ENCODE measurements at places on chromosomes 13 and 19.

DNA sequence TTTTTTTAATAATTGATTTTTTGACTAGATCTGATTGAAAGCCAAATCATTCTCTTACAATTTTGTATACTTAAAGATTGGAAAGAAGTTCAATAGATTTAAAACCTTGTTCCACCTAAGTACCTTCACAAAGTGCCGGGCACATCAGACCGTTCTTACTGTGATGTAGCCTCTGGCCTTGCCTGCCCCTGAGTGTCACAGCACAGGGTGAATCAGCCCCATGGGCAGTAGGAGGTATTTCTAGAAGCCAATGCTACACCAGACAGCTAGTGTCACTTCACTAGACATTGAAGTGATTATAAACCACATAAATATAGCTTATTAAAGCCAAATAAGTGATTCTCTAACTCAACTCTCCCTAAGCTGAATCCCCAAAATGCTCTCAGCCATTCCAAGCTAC lies 131.3 kb downstream of the LACC1 start:
- DNase-seq: no peak

DNA sequence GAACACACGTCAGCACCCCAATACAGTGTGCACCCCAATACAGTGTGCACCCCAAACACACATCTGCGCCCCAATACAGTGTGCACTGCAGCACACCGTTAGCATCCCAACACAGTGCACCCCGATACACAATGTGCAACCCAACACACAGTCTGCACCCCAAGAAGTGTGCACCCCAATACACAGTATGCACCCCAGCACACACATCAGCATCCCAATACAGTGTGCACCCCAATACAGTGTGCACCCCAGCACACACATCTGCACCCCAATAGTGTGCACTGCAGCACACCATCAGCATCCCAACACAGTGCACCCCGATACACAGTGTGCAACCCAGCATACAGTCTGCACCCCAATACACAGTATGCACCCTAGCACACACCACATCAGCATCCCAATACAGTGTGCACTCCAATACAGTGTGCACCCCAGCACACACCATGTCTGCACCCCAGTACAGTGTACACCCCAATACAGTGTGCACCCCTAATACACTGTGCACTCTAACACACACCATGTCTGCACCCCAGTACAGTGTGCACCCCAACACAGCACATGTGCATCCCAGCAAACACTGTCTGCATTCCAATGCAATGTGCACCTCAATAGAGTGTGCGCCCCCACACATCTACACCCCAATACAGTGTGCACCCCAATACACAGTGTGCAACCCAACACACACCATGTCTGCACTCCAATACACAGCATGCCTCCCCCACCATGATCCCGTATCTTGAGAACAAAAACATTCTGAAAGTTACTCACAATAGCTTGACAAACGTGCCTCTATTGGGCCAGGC lies 855 bp upstream of the CARS2 start:
- no peak for DNase-seq

DNA sequence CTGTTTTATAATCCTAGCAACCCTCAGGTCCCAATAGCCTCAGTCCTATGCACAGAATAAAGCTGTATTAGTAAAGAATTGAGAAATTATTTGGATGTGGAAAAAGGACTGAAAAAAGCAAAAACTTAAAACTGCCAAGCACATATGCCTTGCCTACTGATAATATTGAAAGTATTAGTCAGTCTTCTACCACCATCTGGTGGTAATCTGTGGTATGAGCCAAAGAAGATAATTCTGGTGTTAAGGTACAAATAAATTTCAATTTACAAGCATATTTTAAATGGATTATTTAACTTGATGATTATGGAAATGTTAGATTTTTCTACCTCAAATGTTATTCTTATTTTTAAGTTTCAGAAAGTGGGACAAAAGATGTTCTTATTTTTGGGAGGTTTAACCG lies 460.3 kb upstream of the KLHL1 start:
- DNase-seq: no peak

GRCh38 chr19:50602935-50603334 lies 34.7 kb upstream of the LRRC4B start:
- DNase-seq: no peak

- no peak for DNase-seq
These were observed 147.4 kb downstream of the ABCC4 start for GRCh38 chr13:95153647-95154412.

- DNase-seq: no peak
These were observed 41.8 kb downstream of the TPT1 start for GRCh38 chr13:45299194-45299593.

DNA sequence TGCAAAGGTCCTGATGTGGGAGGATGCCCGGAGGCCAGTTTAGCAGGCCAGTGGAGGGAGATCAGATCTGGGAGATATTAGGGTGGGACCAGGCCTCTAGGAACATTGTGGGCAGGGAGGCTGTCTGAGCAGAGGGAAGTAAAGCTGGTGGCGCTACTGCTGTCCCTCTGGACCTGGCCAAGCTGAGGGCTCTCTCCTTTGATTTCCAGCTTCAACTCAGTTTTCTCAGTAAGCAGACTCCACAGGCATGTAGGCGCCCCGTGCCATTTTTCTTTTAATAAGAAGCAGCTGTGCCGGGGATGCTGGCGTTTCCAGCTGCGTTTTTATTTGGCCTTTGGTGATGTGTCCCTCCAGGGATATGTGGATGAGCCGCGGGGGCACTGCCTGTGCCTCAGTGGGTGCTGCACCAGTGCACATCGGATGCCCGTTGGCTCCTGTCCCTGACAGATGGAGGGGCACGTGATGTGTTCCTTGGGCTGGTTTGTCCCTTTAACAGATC lies 6.7 kb downstream of the DNM2 start:
- no peak for DNase-seq

DNA sequence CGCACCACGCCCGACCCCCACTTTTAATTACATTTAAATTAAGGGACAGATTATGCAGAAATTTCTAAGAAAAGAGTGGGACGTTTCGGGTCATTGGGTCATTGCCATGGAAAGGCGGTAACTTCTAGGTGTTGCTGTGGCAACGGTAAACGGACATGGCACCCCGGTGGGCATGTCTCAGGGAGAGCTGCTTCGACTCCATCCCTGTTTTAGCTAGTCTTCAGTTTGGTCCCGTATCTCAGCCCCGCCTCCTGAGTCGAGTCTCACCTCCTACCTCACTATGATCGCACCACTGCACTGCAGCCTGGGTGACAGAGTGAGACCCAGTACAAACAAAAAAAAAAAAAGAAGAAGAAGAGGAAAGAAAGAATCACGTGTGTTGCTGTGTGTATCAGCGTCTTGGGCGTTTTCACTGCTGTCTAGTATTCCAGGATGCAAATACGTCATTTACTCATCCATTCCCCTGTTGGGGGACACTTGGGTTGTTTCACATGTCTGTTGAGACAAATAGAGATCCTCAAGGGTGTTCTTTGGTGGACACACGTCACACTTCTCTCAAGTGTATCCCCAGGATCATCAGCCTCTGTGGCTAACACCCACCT lies 41.7 kb downstream of the CELF5 start:
- DNase-seq: no peak

- no peak for DNase-seq
These were observed 11.6 kb upstream of the CFAP97D2 start for GRCh38 chr13:114167426-114167825.
